ENCODE measurements at places on chromosomes 6 and 20.

DNA sequence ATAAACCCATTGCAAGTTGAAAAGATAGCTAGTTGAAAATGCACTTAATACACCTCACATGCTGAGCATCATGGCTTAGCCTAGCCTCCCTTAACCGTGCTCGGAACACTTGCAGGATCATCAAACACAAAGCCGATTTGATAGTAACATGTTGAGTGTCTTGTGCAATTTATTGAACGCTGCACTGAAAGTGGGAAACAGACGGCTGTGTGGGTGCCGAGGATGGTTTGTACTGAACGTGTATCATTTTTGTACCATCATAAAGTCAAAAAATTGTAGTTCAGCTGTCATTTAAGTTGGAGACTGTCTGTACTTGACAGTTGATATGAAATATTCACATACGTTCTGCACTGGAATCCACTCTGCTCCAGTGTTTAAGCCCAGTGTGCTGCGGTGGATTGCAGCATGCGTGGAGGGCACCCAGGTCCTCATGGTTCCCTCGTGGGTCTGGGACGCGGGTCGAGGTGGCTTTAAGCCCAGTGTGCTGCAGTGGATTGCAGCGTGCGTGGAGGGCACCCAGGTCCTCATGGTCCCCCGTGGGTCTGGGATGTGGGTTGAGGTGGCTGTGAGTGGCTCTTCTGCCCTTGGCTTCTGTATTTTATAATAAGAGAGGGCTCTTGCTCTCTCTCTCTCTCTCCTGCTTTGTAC is 77.0 kb downstream of the CDH4 start:
- no peak for DNase-seq

DNA sequence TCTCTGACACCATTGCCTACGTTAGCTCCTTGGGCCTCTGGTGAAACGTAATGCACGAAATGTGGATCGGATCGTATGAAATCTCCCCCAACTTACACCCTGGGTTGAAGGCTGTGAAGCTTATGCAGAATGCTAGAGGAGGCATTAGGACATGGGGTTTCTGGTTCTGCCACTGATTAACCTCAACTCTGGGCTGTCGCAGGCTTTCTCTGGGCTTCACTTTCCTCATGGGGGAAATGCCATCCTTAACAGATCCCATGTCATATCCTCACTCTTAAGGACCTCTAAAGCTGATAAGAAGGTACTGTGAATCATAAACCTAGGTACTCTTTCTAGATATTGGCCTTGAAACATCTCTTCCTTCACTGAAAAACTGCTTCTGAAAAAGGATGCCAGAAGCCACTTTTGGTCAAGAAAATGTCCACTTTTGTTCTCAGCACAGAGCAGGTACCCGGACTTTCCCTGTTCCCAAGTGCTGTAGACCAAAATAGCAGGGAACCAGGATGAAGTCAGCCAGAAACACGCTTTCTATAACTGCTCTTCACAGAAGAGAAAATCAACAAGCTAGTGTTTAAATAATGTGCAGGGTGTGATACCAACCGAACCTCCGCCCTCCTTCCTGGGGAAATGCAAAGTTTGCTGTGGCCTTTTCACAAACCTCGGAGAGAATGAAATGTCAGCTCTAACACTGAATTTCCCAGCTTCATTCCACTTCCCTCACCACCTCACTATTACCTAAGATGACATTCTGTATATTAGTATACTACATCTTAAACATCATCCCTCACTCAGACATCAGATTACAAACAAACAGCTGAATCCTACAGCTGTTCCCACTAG is 118.9 kb downstream of the BACH2 start:
- DNase-seq: no peak

DNA sequence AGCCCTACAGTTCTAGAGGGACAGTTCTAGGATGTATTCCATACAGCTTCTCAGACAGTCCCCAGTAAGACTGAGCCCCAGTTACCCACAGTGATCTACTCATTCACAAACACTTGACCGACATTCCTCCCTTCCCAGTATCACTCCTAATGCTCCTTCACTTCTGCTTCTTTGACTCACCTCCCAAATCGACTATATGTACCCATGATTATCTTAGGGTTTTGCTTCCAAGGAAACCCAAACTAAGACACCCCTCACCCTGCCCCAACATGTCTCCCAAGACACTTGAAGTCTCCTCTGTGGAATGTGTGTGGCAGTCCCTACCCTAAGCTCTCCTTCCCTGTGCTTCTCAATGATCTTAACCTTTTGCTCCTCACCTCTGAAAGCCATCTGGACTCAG is 23.6 kb upstream of the TGM6 start:
- DNase-seq: no peak

GRCh38 chr6:14598017-14598864 is 480.7 kb downstream of the CD83 start:
- DNase-seq: no peak

- no peak for DNase-seq
These were observed 635 bp downstream of the SLC35B3 start for GRCh38 chr6:8434727-8435092.

GRCh38 chr6:30481211-30481964 is 7.9 kb upstream of the HLA-E start:
- DNase-seq: no peak

DNA sequence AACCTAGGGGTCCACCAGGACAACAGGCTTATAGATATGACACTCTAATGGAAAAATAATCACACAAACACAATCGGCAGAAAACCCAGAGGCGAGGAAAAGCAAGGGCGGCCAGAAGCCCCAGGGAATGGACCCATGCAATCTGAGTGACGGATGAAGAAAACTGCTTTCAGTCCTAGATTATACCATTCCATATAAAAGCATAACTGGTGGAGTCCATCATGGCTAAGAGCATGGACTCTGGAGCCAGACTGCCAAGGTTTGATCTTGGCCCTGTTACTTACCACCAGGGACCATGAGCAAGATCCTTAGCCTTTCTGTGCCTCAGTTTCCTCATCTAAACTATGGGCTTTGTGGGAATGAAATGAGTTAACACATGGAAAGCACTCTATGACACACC is 3.7 kb downstream of the SLC22A16 start:
- no peak for DNase-seq

GRCh38 chr6:25670793-25671513 is 18.9 kb downstream of the SCGN start:
- no peak for DNase-seq

DNA sequence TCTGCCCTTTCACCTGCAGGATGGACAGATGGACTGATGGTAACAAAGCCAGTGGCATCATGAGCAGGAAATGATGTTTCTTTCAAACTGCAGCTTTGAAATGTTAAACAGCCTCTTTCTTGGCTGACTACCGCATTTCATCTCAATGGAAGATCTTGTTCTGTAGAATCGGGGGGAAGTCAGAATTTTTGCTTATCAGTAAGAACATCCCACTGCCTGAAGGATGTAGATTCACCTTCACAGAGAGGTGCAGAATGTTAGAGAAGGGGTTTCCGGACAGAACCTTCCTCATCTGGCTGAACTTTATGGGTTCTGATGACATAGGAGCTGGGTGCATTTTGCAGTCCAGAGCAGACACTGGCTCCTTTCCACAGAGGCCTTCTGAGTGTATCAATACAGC is 32.7 kb downstream of the GGTLC1 start:
- no peak for DNase-seq

GRCh38 chr6:162941128-162941527 is 213.4 kb downstream of the PACRG start:
- no peak for DNase-seq

DNA sequence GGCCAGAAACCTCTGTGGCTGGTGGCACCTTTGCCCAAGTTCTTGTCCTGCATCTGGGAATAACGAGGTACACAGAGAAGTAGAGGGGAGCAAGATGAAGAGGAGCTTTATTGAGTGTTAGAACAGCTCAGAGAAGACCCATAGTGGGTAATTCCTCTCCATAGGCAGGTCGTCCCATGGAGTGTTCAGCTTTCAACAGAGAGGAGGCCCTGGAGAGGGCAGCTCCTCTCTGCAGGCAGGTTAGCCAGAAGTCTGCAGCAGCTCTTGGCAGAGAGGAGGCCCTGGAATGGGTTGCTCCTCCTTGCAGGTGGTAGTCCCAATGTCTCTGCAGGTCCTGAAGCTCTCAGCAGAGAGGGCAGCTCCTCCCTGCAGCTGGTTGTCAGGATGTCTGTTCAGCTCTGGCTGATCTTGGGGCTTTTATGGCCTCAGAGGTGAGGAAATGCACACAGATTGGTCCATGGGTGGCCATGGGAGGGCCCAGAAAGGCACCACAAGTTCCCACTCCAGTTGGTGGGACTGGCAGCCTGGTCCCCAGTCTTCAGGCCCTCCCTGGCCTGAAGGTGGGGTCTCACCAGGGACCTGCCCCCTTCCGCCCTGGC is 89.0 kb downstream of the IPCEF1 start:
- no peak for DNase-seq
